ENCODE measurements at places on chromosomes 2 and 18. TPM values are rescaled to one million over a fixed set of nuclear protein-coding genes. Genes with fewer than 3 reads are reported as not detected.

- peaks cover 3% of the 10 kb centered on the region for H3K4me1 ChIP-seq
- peak overlapping the region; percentile 96 for H3K4me3 ChIP-seq
- peak; percentile 81 for DNase-seq
- no peaks in the 10 kb centered on the region for H3K27me3 ChIP-seq
Observed at GRCh38 chr2:207530160-207531031, 634 bp downstream of the CREB1 start.

- peaks cover 1% of the 10 kb centered on the region for H3K27me3 ChIP-seq
- H3K27ac ChIP-seq: no peak overlapping the region
- no peak overlapping the region for H3K4me3 ChIP-seq
- H3K36me3 ChIP-seq: peaks cover 3% of the 10 kb centered on the region
Observed at GRCh38 chr2:39734445-39734844, 44.6 kb downstream of the THUMPD2 start.

Gene WNT6
- not detected for polyA plus RNA-seq

Gene NEB
- polyA plus RNA-seq: 2.9 TPM

Gene CELF4
- not detected for polyA plus RNA-seq
